ENCODE measurements at places on chromosomes 13 and 19.
A peak's percentile ranks its signal among the peaks of the same experiment; 100 is the strongest.

DNA sequence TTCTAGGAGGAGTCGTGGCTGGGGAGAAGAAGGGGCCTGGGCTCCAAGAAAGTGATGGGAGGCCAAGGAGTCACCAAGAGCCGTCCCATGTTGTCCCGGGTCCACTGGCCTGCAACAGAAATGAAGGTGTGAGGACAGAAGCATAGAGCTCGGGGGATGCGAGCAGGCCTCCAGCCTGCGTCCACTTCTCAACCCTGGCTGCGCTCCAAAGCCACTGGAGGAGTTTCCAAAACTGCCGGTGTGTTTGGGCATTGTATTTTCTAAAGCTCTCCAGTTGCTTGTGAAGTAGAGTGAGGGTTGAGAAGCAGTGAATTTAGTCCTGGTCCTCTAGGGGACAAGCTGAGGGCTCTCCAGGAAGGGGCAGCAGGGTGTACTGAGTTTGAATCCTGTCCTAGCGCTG is 13.0 kb downstream of the FFAR2 start:
- DNase-seq, result no peak

DNA sequence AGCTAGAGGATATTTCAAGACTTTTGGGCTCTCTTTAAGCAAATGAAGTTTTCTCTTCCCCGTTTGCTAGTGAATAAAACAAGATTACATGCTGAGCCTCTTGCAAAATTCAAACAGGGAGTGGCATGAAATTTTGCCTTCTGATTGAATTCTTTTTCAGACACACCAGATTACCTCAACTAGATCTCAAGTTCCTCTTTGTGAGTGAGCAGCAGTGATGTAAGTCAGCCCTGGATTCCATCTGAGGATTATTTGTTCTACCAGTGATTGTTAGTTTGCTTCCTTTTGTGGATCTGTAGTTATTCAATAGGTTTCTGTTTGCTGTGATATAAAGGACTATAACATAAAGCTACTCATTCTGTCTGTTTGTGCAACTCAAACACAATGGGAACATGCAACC is 407.7 kb downstream of the LMO7 start:
- DNase-seq, result no peak

- DNase-seq, result peak; percentile 27
These were observed 33.2 kb downstream of the UNC13A start for GRCh38 chr19:17654993-17655392.

DNA sequence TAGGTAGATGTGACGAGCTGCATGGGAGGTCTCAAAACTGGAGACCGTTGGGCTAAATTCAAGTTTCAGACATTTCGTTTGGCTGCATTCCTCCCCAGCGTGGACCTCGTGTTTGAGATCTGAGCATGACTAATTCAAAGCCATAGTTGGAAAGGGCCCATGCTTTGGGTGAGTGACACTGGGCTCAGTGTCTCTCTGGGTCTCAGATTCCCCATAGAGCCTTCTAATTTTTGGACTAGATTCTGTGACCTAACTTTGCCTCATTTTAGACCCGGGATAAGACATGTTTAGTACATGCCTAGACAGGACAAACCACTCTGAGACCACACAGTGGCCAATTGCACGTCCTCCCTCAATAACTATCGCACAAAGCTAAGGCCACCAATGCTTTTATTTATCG is 16.6 kb downstream of the CKM start:
- DNase-seq, result no peak

DNA sequence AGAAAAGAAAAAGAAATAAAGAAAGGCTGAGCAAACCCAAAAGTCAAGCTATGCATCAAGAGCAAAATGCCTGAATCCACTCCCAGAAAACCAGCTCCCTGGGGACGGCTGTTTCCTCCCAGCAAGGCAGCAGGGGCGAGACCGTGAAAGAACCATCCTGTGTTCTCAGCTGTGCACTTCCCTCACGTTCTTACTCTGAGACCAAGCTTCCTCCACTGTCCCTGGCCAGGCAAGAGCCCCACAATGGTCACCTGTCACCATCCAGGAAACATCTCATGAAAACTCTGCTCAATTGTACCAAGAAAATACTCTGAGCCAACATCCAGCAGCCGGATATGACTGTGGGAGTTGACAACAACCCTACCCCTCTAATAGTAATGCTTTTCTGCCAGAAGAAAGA is 22.9 kb downstream of the RAB20 start:
- DNase-seq, result no peak

GRCh38 chr13:76680112-76680511 is 206.1 kb downstream of the KCTD12 start:
- no peak for DNase-seq

DNA sequence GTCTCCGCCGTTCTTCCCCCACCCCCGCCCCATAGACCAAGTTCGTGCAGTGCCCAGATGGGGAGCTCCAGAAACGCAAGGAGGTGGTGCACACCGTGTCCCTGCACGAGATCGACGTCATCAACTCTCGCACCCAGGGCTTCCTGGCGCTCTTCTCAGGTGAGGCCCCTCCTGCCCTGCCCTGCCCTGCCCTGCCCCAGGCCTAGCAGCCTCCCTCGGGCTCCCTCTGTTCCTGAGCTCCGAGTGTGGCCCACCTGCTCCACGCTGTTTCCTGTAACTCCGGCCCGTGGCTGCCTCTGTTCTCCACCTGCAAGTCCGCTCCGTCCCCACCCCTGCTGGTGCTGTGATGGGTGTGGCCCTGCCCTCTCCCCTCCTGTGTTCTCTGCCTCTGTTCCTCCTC is 6.4 kb downstream of the LHB start:
- DNase-seq, result no peak

Measured in stimulated activated naive CD8-positive, alpha-beta T cell treated with anti-CD3 and anti-CD28 coated beads, Interleukin-15, Interleukin-2, amounts not matched to agents 100 U/mL and 50 U/mL, for 24 hours (primary cell).